GM12878 (cell line): ENCODE measurements at places on chromosomes 16 and 17. TPM values are rescaled to one million over a fixed set of nuclear protein-coding genes. Genes with fewer than 3 reads are reported as not detected.

GRCh38 chr16:89184933-89185794 is 13.6 kb downstream of the CDH15 start:
- H3K27ac ChIP-seq, result no peak overlapping the region
- H3K27me3 ChIP-seq, result no peaks in the 10 kb centered on the region
- H3K4me3 ChIP-seq, result no peak overlapping the region
- no peaks in the 10 kb centered on the region for H3K4me1 ChIP-seq
- no peaks in the 10 kb centered on the region for H3K36me3 ChIP-seq

DNA sequence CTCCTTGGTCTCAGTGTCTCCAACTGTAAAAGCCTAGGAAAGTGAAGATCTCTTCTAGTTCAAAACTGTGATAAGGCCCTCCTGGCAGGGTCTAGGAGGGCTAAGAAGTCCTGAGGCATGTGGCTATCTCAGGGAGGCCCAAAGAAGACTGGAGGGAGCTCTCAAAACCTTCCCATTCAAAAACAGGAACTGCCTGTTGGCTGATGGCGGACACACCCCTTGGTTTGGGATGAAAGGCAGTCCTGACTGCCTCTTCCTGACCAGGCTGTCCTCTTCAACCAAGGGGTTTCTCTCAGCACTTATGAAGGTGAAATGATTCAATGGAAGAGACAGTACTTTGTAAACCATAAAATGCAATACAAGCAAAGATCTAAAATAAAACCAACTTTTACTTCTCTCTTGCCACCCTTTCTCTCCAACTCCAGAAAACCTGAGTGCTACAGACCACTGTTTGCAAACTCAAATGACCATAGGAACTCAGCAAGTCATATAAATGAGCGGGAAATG is 4.7 kb downstream of the ZNF764 start:
- H3K27ac ChIP-seq, result no peak overlapping the region
- H3K4me1 ChIP-seq, result no peaks in the 10 kb centered on the region
- no peak overlapping the region for H3K4me3 ChIP-seq
- H3K36me3 ChIP-seq, result peaks cover 10% of the 10 kb centered on the region
- no peaks in the 10 kb centered on the region for H3K27me3 ChIP-seq

Gene KRTAP4-9
- polyA plus RNA-seq, result not detected in 2 replicates

DNA sequence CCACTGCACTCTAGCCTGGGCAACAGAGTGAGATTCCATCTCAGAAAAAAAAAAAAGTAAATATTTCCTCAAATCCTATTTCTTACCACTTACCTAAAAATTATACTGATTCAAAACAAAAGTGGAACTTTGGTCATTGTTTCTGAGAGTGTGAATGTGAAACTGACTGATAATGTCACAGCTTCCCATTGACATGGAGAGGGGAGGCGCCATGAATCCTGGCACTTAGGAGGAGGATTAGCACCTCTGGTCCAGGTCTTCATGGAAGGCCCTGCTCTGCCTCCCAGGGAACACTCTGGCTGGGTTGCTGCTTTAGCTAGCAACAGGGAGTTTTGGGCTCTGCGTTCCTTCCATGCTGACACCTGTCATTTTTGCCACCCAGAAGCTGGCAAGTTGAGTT is 154.3 kb upstream of the SALL1 start:
- no peaks in the 10 kb centered on the region for H3K4me1 ChIP-seq
- no peaks in the 10 kb centered on the region for H3K27me3 ChIP-seq
- no peak for DNase-seq
- no peak overlapping the region for H3K27ac ChIP-seq

GRCh38 chr16:72766506-72766905 is 281.4 kb downstream of the ZFHX3 start:
- DNase-seq, result no peak
- peaks cover 5% of the 10 kb centered on the region for H3K4me1 ChIP-seq
- no peak overlapping the region for H3K4me3 ChIP-seq
- no peaks in the 10 kb centered on the region; the same call in 1 of the 2 replicates for H3K36me3 ChIP-seq

DNA sequence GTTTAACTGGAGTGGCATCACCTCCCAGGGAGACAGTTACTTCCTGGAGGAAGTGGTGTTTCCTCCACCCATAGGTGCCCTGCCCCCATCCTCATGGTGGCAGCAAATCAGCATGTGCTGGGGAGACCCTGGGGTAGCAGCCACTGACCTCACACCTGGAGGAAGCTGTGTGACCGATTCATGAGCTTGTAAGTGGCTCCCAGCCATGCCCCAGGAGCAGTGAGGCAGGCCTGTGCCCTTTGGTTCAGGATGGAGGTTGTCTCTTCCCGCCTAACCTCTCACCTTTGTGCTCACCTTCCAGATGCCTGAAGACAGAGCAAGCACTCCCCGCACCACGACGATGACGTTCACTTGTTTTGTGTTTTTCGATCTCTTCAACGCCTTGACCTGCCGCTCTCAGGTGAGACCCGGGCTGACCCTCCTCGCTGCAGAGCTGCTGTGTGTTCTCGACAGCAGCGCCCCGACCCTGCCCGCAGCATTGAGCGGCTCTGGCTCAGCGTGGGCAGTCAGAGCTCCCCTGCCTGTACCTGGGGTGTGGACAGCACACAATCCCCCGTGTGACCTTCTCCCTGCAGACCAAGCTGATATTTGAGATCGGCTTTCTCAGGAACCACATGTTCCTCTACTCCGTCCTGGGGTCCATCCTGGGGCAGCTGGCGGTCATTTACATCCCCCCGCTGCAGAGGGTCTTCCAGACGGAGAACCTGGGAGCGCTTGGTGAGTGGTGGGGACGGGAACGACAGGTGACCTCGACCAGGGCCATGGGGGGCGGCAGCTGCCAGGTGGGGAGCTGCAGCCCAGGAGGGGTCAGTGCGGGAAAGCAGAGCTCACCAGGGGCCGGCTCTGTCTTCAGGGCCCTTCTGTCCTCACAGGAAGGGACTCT is 42.8 kb downstream of the MEAK7 start:
- no peak overlapping the region for H3K4me3 ChIP-seq
- no peak overlapping the region for H3K27ac ChIP-seq
- no peaks in the 10 kb centered on the region for H3K27me3 ChIP-seq
- no peak for DNase-seq
- no peaks in the 10 kb centered on the region for H3K4me1 ChIP-seq
- H3K36me3 ChIP-seq, result no peaks in the 10 kb centered on the region

- H3K27ac ChIP-seq, result no peak overlapping the region
- no peak for DNase-seq
- no peak overlapping the region for H3K4me3 ChIP-seq
- H3K36me3 ChIP-seq, result no peaks in the 10 kb centered on the region
- peaks cover 2% of the 10 kb centered on the region; the same call in 1 of the 2 replicates for H3K27me3 ChIP-seq
Observed at GRCh38 chr16:57279780-57280638, 4.5 kb downstream of the PLLP start.

Gene MARVELD3
- polyA plus RNA-seq, result 0.18 TPM in 1 of 2 replicates, not detected in the other

DNA sequence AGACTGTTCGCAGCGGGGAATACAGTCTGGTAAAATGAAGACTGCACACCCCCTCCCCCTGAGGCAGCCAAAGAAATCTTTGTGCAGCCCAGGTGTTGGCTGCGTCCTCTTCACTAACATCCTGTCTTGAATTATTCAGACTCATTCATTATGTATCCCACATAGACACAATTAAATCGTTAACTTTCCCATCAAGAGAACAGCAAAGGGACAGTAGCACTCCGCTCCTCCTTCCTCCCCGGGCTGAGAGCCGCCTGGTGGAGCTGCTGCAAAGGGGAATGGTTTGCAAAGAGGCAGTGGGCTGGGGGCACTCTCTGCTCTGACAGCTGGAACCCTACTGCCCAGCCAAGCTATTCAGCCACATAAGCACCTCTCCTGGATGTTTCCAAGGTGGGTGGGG is 290.0 kb upstream of the SOX9 start:
- no peaks in the 10 kb centered on the region for H3K27me3 ChIP-seq
- H3K4me1 ChIP-seq, result no peaks in the 10 kb centered on the region
- DNase-seq, result no peak
- H3K36me3 ChIP-seq, result no peaks in the 10 kb centered on the region
- no peak overlapping the region for H3K4me3 ChIP-seq

Gene KLHL10
- polyA plus RNA-seq, result 0.14 and 0.35 TPM in 2 replicates

DNA sequence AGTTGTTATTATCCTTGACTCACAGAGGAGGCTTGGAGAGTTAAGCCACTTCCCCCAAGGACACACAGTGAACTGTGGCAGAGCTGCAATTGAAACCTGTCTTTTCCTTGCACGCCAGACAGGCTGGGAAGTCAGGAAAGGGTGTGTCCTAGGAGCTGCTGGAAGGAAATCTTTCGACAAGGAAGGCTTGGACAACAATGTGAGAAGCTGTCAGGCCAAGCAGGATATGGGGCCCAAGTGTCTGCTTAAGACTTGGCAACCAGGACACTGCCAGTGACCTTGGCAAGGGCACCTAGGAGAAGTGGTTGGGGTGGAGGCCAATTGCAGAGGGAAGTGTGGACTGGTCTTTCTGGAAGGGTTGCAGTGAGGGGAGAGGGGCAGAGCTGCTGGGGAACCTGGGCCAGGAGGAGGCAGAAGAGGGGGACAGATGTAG is 2.1 kb upstream of the CAMKK1 start:
- H3K27me3 ChIP-seq, result no peaks in the 10 kb centered on the region
- no peaks in the 10 kb centered on the region for H3K36me3 ChIP-seq
- H3K4me3 ChIP-seq, result no peak overlapping the region

- H3K27me3 ChIP-seq, result no peaks in the 10 kb centered on the region
- H3K4me3 ChIP-seq, result no peak overlapping the region
- no peak overlapping the region for H3K27ac ChIP-seq
Observed at GRCh38 chr16:89275837-89276720, 58.6 kb downstream of the ZNF778 start.

GRCh38 chr17:29214215-29215146 is 32.2 kb upstream of the CRYBA1 start:
- H3K36me3 ChIP-seq, result no peaks in the 10 kb centered on the region
- no peak overlapping the region for H3K27ac ChIP-seq
- no peak overlapping the region for H3K4me3 ChIP-seq
- no peak for DNase-seq
- H3K27me3 ChIP-seq, result no peaks in the 10 kb centered on the region

GRCh38 chr16:229731-230281 is 557 bp upstream of the LUC7L start:
- no peak for DNase-seq
- H3K27ac ChIP-seq, result no peak overlapping the region
- no peaks in the 10 kb centered on the region; the same call in 1 of the 2 replicates for H3K36me3 ChIP-seq
- H3K4me1 ChIP-seq, result peaks cover 8% of the 10 kb centered on the region

DNA sequence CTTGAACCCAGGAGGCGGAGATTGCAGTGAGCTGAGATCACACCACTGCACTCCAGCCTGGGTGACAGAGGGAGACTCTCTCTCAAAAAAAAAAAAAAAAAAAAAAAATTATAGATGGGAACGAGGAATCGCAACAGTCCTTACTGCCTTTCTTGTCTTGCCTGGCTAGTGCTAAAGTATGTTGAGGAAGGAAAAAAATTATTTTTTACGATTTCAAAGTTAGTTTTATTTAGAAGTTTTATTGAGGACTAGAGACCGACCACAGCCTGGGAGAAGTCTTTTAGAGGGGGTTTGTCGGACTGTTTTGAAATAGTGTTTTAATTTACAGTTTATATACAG is 15.8 kb upstream of the DNAH17 start:
- no peaks in the 10 kb centered on the region for H3K36me3 ChIP-seq
- DNase-seq, result no peak
- no peak overlapping the region for H3K27ac ChIP-seq
- no peak overlapping the region for H3K4me3 ChIP-seq

Gene NUPR1
- polyA plus RNA-seq, result 0.43 and 0.92 TPM in 2 replicates

- peak overlapping the region; percentile 38 for H3K4me3 ChIP-seq
- H3K4me1 ChIP-seq, result peaks cover 47% of the 10 kb centered on the region
- H3K27me3 ChIP-seq, result no peaks in the 10 kb centered on the region
- DNase-seq, result no peak
- H3K36me3 ChIP-seq, result no peaks in the 10 kb centered on the region
Observed at GRCh38 chr17:17824119-17824782, 12.5 kb downstream of the SREBF1 start.

Gene GRAPL
- 2.8 and 4.5 TPM in 2 replicates for polyA plus RNA-seq

- H3K27ac ChIP-seq, result no peak overlapping the region
- H3K27me3 ChIP-seq, result no peaks in the 10 kb centered on the region
- no peak for DNase-seq
- H3K4me3 ChIP-seq, result no peak overlapping the region
- no peaks in the 10 kb centered on the region for H3K36me3 ChIP-seq
Observed at GRCh38 chr16:85530370-85530739, 82.8 kb upstream of the GSE1 start.

Gene TNK1
- 0.63 and 0.75 TPM in 2 replicates for polyA plus RNA-seq

Gene EVI2B
- 26.2 and 26.7 TPM in 2 replicates for polyA plus RNA-seq

DNA sequence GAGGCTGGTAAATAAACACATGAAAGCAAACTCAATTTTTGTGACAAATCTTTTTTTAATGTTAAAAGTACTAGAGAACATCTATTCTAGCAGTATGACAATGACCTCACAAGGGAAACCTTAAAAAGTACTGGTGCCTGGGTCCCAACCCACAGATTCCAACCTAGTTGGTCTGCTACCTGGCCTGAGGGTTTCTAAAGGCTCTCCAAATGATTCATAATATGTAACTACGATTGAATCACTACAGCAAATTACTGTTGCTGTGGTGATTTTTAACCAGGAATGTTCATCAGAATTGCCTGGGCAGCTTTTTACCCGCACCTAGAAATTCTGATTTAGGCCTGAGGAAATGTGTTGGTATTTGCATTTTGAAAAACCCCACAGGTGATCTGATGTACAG is 26.1 kb downstream of the CDR2 start:
- DNase-seq, result no peak
- H3K27me3 ChIP-seq, result no peaks in the 10 kb centered on the region
- no peak overlapping the region for H3K27ac ChIP-seq

DNA sequence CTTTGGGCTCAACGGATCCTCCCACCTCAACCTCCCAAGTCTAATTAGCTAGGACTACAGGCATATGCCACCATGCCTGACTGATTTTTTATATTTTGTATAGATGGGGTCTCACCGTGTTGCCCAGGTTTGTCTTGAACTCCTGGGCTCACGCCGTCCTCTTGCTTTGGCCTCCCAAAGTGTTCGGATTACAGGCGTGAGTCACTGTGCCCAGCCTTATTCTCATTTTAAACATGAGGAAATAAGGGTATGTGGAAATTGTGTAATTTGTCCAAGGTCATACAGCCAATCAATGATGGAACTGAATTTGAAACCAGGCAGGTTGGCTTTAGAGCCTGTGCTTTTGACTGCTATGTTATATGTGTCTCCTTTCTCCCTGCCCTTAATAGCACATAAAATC is 27.4 kb upstream of the AQP8 start:
- no peaks in the 10 kb centered on the region for H3K27me3 ChIP-seq
- DNase-seq, result no peak
- no peak overlapping the region for H3K27ac ChIP-seq
- no peak overlapping the region for H3K4me3 ChIP-seq
- H3K4me1 ChIP-seq, result no peaks in the 10 kb centered on the region
- no peaks in the 10 kb centered on the region for H3K36me3 ChIP-seq

DNA sequence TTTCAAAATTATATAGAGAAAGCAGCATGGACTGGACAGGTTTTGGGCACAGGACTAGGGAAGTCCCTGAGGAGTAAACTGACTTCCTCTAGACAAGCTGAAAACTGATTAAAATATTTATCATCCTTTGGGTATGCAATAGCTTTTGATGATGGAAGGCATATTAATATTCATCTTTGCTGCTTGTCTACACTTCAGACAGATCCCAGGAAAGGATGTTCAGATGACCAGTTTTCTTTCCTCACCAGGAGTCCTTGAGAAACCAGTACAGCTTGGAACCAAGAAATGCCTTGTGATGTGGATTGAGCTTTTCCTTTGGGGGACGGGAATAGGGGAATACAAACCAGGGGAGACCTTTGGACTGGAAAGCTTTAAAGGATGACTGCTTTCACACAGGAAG is 195.5 kb downstream of the FTO start:
- H3K4me1 ChIP-seq, result no peaks in the 10 kb centered on the region
- H3K36me3 ChIP-seq, result no peaks in the 10 kb centered on the region
- no peak for DNase-seq
- H3K27ac ChIP-seq, result no peak overlapping the region
- no peak overlapping the region for H3K4me3 ChIP-seq

- peaks cover 11% of the 10 kb centered on the region for H3K36me3 ChIP-seq
- H3K27me3 ChIP-seq, result no peaks in the 10 kb centered on the region
- no peak overlapping the region for H3K27ac ChIP-seq
- H3K4me3 ChIP-seq, result no peak overlapping the region
Observed at GRCh38 chr17:16433514-16433913, 18.1 kb downstream of the TRPV2 start.

Gene ERN2
- 0.29 TPM in 1 of 2 replicates, not detected in the other for polyA plus RNA-seq

Gene SMPD3
- 1.4 and 1.7 TPM in 2 replicates for polyA plus RNA-seq
